ENCODE measurements at places on chromosomes 3 and 15. TPM values are rescaled to one million over a fixed set of nuclear protein-coding genes. Genes with fewer than 3 reads are reported as not detected.

LINGO1 gene
- total RNA-seq, result 1.7 TPM

KNL1 gene
- 0.89 TPM for total RNA-seq

PTPRG gene
- 30.4 TPM for total RNA-seq

AHSG gene
- total RNA-seq, result not detected

B2M gene
- 1,156 TPM for total RNA-seq

NEK10 gene
- total RNA-seq, result 16.9 TPM

TF gene
- 3.3 TPM for total RNA-seq

TSEN2 gene
- 23.1 TPM for total RNA-seq

SAMMSON gene
- not detected for total RNA-seq
